ENCODE measurements at places on chromosomes 4 and X.

DNA sequence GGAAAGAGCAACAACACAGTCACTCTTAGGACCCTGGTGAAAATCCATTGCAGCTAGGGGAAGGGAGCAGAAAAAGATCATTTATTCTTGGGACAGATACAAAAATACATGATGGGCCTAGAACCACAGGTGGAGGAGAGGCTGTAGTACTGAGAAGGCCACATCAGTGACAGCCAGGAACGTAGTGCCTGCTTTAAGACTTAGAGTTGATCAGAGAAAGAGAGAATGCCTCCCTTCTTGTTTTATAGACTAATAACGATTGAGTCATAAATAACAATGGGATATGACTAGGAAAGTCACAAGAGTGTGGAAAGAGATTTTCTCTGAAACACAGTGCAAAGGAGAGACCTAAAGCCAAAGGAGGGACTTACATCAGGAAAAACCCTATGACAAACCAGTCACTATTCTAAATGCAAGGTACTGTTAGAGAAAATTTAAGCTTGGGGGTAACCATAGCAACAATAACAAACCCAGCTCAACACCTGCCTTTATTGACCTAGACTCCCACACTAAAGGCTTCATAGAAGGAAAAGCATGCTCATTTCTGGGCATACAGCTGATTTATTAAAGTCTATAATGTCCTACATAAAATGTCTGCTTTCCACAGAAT, 1015.0 kb upstream of the GRID2 start:
- peak; percentile 65 for DNase-seq

- no peak for DNase-seq
Observed at GRCh38 chr4:123168812-123169211, 227.8 kb upstream of the SPRY1 start.

- no peak for DNase-seq
Observed at GRCh38 chr4:12118651-12119213, 690.0 kb upstream of the HS3ST1 start.

DNA sequence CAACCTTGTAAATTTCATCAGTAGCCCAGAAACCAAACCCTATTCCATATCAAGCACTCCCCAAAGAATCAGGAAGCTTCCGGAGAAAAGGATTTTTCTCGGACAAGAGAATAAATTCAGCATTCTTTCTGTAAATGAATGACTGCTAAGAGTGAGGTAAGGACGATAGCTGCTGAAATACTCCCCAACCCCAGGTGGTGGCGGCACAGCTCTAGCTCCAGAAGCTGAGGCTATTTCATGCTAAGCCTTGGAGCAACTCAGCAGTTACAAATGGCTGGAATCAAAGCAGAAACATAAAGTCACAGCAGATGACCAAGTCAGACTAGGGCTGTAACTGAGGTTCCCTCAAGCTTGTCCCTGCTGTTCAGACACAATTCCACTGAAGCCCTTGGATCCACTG, 13.9 kb upstream of the PCDH19 start:
- no peak for DNase-seq

DNA sequence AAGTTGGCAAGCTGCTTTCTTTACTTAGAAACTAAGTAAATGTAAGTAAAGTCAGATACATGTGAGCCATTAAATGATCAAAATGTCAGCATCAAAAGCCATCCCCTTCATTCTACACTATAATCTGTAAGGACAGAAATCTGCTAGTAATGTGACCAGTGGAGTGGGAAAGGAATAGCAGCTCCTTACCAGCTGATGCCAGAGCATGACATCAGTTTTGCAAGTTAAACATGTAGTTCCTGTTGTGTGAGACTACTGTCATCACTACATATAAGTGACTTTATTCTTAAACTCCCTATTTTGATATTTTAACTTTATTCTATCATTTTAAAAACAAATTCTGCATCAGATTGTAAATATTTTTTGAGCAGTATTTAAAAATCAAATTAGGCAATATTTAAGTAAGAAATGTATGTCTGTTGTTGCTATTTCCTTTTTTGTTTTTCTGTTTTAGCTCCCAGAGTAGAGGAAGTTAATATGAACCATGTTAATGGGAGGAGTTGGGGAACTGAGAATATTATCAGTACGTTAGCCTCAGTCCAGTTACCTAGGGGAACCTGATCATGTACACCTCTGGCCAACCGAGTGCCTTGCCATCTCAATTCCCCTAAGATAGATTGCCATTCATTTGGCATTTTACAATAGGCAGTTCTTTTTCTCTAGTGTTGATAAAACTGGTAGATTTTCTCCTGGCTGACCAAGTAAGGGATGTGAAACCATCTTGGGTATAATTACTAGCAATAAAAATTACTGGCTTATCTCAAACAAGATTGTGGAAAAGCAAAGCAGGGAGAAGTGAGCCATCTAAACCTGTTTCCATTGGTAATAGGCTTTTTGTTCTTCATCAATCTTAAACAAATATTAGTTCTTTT, 34.7 kb downstream of the CCNI start:
- DNase-seq: no peak

GRCh38 chr4:176708771-176709311, 83.9 kb downstream of the VEGFC start:
- no peak for DNase-seq

DNA sequence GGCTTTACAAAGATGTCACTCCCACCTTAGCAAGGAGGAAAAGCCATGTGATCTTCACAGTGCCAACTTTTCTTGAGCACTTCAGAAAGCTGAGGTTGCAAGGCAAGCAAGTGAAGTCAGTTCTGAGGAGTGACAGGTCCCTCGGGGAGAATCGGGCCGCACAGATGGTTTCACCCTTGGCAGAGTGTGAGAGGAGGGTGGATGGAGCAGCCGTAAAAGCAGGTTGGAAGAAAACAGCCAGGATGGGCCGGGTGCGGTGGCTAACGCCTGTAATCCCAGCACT, 43.6 kb upstream of the TLR3 start:
- no peak for DNase-seq

DNA sequence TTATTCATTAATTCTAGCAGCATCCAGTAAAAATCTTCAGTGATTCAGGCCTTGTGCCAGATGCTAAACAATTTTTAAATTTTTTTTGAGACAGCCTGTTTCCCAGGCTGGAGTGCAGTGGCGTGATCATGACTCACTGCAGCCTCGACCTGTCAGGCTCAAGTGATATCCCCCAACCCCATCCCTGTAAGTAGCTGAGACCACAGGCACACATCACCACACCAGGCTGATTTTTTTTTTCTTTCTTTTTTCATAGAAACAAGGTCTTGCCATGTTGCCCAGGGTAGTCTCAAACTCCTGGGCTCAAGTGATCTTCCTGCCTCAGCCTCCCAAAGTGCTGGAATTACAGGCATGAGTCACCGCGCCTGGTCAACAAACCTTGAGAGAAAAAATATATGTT, 705.5 kb downstream of the ARAP2 start:
- no peak for DNase-seq

DNA sequence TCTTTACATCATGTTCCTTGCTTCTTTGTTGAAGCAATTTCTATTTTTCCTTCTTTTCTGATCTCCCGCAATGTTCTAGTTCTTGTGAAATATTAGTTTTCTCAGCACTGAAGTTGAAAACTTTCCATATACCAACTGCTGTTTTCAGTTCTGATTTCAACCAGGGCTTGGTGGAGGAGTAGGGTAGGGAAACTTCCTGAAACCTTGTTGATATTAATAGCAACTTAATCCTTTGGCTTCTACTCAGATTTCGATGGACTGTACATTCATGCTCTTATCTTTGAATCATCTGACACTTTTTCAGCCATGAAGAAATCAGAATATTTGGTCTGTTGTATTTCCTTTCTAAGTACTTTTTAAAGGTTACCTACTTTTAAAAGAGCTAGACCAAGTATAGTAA, 315.8 kb downstream of the RPA4 start:
- DNase-seq: no peak

DNA sequence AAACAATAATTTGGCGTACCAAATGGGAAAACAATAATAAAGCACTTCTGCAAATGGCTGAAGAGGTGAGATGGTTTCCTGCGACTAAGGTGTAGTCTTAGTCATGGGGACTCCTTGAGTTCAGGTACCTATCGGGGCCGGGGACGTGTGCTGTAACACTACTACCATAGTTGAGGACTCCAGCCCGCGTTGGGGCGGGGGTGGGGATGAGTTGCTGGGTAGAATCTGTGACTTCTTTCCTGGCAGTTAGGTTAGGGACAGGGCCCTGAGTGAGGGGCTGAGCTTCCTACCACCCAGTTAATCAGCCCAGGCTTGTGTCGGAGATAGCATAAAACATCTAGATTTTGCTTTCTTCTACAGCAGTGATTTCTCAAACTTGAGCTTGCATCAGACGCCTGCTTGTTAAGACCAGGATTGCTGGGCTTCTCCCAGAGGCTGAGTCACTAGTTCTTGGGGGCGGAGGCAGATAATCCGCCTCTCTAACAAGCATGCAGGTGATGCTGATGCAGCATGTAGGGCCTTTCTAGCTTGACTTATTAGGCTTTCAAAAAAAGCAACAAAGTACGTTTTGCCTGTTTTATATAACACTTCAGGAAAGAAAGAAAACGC, 30.2 kb downstream of the RBBP7 start:
- no peak for DNase-seq

- no peak for DNase-seq
Observed at GRCh38 chr4:835148-836002, 9.4 kb upstream of the CPLX1 start.

DNA sequence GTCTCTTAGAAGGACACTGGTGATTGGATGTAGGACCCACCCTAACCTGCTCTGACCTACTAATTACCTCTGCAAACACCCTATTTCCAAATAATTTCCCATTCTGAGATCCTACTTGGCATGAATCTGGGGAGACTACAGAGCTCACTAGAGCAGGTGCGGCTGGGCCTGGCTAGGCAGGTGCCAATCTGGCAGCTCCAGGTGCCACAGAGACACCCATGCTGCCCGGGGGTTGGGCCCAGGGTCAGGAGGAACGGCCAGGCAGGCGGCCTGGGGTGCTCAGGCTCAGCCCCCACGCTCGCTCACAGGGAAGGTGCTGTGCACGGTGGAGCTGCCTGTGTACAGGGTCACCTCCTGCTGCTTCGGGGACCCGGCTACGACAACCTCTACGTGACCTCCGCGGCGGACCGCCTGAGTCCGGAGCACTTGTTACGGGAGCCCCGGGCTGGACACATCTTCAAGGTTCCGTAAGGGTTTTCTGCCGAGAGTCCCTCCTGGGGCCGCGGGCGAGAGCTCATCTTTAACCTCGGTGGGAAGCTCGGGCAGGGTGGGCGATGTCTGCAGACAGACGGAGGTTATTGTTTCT, 26.5 kb upstream of the PLCXD1 start:
- no peak for DNase-seq

DNA sequence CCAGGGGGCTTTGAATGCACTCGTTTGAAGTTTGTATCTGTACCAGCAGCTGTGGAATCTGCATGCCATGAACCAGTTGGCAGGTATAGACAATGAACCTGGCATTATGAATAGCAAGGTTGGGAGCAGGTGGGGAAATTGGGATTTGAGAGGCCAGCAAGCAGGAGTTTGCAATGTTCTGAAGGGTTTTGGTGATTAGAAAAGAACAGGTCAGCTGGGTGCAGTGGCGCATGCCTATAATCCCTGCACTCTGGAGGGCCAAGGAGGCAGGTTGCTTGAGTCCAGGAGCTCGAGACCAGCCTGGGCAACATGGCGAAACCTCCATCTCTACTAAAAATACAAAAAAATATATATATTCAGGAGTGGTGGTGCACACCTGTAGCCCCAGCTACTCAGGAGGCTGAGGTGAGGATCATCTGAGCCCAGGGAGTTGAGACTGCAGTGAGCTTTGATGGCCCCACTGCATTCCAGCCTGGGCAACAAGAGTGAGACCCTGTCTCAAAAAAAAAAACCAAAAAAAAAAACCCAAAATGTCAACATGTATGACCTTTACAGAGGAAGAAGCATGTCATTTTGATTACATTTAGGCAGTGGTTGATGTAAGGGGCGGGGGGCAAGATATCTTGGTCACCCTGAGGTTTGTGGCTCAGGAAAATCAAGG, 63.9 kb downstream of the TSC22D3 start:
- DNase-seq: no peak

GRCh38 chr4:36244257-36245082, at the start of gene ARAP2:
TSS of gene ARAP2 (minus strand) at chr4:36244514. CDS start at chr4:36229486, 15,028 bp downstream.
- no peak for DNase-seq

- no peak for DNase-seq
Observed at GRCh38 chr4:170697045-170697444, 607.3 kb upstream of the AADAT start.

DNA sequence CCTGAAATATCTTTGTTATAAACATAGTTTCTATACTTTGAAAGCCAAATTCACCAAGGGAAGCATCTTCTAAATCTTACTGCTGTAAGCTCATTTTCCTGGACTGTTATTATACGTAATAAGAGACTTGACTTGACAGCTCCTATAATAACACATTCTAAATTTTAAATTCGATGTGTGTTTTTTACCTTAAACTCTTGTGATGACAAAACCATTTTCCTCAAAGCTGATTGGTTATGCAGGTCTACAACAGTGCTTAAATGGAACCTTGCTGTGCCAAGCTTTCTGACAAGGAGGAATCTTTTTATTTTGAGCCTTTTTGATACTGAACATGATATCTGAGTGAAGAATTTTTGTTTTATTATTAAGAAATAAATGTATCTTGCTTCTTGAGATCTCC, at the start of gene ENAM:
ENAM (plus strand) TSS at position 301 of the 400 bp plus-strand sequence. CDS start 757 bp downstream, outside the sequence.
- DNase-seq: no peak

GRCh38 chr4:108118505-108118904, 50.2 kb downstream of the LEF1 start:
- DNase-seq: peak; percentile 10

DNA sequence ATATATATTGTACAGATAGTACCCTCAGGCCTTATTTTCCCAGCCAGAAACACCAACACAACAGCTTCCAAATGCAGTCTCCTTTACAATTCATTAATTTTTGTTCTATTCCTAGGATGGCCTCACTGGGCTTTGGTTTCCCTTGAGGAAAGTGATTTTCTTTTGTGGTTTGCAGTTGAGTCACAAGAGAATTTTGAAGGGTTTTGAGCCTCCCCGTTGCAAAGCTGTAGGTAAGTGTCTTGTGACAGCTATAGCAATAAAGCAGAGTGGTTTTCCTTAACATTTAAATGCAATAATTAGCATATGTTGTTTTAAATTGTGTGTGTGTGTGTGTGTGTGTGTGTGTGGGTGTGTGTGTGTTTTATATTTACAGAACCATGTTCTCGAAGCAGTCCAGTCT, 54.1 kb upstream of the WDR17 start:
- DNase-seq: no peak

GRCh38 chr4:110641218-110641617, 18.3 kb upstream of the PITX2 start:
- no peak for DNase-seq

DNA sequence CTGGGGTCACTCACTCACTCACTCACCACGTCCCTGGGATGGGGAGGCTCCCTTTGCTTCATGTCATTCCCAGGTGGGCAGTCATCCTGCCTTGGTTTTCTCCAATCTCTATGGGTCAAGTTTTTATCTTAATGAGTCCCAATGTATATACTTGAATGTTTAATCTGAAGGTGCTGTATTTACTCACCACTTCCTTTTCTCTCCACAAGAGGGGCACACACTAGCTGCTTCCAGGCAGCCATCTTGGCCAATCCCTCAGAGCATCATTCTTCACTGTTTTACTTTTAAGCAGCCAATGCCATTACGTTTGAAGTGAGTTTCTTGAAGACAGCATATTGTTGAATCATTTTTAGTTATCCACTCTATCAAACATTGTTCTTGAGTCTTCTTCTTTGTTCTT, 153.4 kb upstream of the ARSJ start:
- no peak for DNase-seq

- DNase-seq: no peak
Observed at GRCh38 chr4:172892300-172892699, 276.3 kb upstream of the GALNT7 start.

GRCh38 chr4:74529284-74530041, 84.5 kb downstream of the AREG start:
- no peak for DNase-seq

- no peak for DNase-seq
Observed at GRCh38 chr4:7783541-7783940, 156.1 kb downstream of the AFAP1 start.

Data from NCI-H2081 treated with DMSO at 0.1 percent for 48 hours (cell line).